PC-3 (cell line): ENCODE measurements at places on chromosomes 1 and 21.

- DNase-seq: no peak
These were observed 411.0 kb upstream of the ESRRG start for GRCh38 chr1:217133958-217134856.

DNA sequence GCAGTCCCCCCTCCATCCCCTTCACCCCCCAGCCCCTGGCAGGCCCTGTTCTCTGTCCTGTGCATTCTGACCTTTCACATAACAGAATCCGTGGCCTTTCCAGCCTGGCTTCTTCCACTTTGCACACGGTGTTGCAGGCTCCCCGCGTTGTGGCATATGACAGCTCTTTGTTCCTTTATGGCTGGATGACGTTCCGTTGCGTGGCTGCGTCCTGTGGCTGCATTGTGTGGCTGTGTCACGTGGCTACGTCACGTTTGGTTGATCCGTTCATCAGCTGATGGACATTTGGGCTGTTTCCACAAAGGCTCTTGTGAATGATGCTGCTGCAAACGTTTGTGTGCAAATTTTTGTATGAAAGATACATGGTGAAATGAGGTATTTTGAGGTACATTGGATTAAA is 53.3 kb downstream of the PDE9A start:
- DNase-seq: no peak

GRCh38 chr1:25959611-25960010 is 38.3 kb downstream of the PAFAH2 start:
- DNase-seq: no peak

DNA sequence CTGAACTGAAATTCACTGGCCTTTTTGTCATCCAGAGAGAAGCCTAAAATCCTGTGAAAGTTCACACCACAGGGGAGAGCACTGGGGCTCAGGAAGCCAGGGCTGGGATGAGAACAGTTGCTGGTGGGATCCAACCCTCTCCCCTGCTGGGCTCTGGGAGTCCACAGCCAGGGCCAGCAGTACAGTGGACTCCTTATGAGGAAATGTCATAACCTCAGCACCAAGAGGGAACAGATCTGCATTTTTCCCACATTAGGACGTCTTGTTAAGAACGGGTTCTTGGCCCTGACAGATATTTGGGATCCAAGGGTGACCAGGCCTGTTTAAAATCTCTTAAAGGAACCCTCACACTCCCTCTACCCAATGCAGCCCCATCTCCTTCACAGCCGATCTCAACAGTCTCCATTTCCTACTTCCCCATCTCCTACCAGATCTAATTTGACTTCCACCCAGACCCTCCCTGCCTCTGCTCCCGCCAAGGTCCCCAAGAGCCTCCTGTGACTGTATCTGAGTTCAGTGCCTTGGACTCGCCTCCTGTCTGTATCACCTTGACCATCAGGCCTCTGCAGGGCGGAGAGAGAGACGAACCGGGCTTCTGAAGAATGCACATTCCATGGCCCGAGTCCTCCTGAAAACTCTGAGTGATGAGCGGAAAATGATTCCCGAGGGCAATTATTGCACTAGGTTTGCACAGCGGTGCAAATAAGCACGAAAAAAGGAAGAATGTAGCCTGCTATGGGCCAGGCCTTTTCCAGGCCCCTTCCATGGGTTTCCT is 159.9 kb downstream of the TRABD2B start:
- no peak for DNase-seq

DNA sequence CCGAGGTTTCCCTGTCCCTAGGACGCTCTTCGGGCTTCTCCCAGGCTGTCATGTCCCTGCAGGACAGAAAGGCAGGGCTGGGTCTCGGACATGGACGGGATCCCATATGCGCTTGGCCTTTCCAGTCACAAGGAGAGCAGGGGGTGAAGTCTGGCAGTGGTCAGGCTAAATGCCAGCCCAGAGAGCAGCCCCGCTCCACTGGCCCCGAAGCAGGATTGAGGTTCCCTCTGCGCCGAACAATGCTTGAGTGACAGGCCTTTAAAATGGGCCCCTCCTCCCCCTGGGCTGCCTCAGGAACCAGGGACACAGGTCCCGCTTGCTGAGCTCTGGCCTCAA is 12.7 kb downstream of the DRAXIN start:
- no peak for DNase-seq

DNA sequence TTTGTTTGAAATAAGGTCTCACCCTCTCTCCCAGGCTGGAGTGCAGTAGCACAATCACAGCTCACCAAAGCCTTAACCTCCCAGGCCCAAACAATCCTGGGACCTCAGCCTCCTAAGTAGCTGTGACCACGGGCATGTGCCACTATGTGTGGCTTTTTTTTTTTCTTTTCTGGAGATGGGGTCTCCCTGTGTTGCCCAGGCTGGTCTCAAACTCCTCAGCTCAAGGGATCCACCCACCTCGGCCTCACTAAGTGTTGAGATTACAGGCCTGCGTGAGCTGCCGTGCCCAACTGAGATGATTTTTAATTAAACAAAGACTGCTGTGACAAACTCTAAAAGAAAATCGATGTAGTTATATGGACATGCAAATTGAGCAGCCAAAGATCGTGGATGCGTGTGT is 768.4 kb upstream of the ADGRL2 start:
- no peak for DNase-seq

DNA sequence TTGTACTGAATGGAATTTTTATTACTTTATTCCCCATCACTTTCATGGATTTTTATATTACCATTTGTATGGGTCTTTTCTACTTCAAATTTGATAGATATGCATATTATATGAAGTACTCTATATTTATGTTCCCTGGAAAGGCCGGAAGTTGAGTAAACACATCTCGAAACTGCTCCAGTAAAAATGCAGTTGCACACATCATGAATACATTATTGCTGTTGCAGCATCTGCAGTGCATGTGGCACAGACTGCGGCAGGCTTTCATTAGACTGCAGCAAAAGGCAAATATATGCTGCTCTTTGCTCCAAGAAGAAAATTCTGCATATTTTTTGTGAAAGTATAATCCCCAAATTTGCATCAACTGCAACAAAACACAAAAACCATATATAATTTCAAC is 48.7 kb upstream of the LRRC7 start:
- no peak for DNase-seq

GRCh38 chr1:164343189-164343588 is 215.8 kb upstream of the PBX1 start:
- no peak for DNase-seq

- no peak for DNase-seq
These were observed 723.0 kb downstream of the PTPRU start for GRCh38 chr1:29959356-29959755.

- no peak for DNase-seq
These were observed 183.2 kb upstream of the VAMP3 start for GRCh38 chr1:7587773-7588456.
